AG09319 (cell line): ENCODE measurements at places on chromosomes 5 and 9.

GRCh38 chr9:127578952-127579853 is 32.9 kb upstream of the STXBP1 start:
- DNase-seq: peak; percentile 94

DNA sequence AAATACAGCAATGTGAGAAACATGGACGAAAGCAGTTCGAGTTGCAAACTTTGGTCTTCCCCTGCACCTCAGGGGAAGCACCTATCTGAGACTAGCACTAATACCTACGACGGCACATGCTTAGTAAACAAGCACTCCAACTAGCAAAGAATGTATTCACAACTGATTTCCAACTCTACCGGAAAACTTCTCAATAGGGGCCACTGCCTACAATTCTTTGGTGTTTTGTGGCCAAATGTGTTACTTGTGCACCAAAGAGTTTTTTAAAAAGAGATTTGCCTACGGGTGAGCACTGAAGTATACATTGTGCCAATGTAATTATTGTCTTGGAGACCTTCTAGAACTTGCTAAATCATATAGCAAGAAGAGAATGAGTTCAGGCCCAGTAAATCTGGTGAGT is 12.2 kb downstream of the ENC1 start:
- DNase-seq: no peak

DNA sequence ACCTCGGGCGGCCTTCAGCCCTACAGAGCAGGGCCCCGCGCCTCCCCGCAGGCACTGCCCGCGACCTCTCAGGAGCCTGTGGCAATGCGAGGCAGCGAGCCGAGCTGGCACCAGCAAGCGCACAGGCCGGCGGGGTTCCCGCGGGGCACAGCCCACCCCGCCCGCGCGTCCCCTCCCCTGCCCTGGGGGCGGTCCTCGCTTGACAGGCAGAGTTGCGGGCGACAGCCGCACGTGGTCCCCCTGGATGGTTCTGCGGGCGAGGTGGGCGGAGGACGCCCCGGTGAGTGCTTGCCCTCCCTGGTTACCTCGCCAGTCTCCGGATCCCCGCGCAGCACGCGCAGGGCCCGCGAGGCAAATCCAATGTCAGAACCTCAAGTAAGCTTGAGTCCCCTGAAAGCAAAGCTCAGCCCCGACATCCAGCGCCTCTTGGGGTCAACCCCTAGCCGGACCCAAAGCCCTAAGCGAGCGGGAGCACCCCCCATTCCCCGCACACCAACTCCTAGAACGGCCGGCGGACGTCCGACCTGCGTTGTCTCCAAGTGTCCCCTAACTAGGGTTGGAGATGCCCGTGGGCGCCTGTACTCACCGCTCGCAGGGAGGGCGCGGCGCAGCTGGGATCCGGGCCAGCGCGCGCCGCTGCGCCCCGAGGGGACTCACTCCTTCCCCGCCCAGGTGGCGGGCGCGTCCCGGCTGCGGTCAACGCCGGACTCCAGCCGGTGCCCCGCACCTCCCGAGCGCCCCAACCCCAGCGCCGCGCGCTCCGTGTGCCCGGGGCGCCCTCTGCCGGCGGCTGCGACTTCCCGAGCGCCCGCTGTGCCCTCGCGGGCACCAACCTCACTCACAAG is at the start of gene DRD1:
DRD1 (minus strand) TSS at position 123 of the 845 bp plus-strand sequence. CDS start 1,083 bp downstream, outside the sequence.
- no peak for DNase-seq

GRCh38 chr5:139232147-139232724 is 34.1 kb upstream of the SIL1 start:
- DNase-seq: peak; percentile 50
